ENCODE measurements at places on chromosomes 13 and 19.
A peak's percentile ranks its signal among the peaks of the same experiment; 100 is the strongest.

GRCh38 chr19:22533761-22534160, 100.4 kb upstream of the ZNF492 start:
- no peak for DNase-seq

GRCh38 chr19:54199401-54199800, 1.3 kb upstream of the RPS9 start:
- no peak for DNase-seq

DNA sequence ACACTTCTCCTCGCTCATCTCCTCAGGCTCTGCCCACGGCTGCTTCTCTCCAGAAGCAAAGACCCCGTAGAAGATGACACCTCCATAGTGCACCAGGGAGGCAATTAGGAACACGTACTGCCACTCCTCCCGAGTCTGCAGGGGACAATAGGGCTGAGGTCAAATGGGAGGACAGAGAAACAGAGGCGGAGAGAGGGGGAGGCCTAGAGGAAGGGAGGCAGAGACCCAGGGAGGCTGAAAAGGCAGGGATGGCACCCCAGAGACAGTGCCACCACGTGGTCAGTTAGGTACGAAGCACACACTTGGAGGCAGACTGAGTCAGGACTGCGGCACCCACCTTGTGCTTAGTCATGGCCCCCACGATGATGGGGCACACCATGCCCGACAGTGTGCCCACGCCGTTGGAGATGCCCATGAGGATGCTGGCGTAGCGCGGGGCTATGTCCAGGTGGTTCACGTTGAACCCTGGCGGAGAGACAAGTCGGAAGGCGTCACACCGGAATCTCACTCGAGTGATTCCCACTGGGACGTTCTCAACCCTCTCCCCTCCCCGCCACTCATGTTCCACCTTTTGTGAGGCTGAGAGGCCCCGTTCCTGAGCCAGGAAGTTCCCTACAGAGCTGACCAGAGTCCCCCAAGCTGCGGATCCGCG, 5.6 kb downstream of the GFY start:
- DNase-seq, result no peak

- DNase-seq, result no peak
Measured at GRCh38 chr19:12778905-12779161, 3.5 kb upstream of the HOOK2 start.

- no peak for DNase-seq
Measured at GRCh38 chr19:31629579-31630363, 280.5 kb upstream of the TSHZ3 start.

DNA sequence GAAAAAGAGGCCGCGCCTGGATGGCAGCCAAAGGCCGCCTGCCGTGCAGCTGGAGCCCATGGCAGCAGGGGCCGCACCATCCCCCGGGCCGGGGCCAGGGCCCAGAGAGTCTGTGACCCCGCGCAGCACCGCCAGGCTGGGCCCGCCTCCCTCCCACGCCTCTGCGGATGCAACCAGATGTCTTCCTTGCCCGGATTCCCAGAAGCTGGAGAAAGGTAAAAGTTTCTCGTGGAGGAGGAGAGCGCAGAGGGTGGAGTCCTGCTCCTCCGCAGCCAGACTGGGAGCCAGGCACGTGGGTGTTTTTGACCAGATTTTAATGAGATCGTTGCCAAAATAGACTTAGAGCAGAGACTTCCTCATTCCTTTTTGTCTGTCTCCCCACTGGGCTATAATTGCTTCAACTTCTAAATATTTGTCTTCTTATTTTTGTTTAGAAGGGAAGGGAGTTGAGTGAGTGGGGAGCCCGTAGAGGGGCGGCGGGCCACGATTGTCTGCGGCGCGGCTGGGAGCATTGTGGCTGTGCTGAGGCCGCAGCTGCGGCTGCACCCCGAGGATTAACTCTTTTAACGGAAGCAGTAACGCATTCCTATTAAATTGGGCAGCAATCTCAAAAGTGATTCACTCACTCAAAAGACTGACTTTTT, 22.8 kb upstream of the NDUFS7 start:
- DNase-seq, result no peak

- DNase-seq, result no peak
Measured at GRCh38 chr13:113545455-113545930, 39.1 kb upstream of the TFDP1 start.

- peak; percentile 27 for DNase-seq
Measured at GRCh38 chr13:41587490-41587889, 130.1 kb downstream of the RGCC start.

DNA sequence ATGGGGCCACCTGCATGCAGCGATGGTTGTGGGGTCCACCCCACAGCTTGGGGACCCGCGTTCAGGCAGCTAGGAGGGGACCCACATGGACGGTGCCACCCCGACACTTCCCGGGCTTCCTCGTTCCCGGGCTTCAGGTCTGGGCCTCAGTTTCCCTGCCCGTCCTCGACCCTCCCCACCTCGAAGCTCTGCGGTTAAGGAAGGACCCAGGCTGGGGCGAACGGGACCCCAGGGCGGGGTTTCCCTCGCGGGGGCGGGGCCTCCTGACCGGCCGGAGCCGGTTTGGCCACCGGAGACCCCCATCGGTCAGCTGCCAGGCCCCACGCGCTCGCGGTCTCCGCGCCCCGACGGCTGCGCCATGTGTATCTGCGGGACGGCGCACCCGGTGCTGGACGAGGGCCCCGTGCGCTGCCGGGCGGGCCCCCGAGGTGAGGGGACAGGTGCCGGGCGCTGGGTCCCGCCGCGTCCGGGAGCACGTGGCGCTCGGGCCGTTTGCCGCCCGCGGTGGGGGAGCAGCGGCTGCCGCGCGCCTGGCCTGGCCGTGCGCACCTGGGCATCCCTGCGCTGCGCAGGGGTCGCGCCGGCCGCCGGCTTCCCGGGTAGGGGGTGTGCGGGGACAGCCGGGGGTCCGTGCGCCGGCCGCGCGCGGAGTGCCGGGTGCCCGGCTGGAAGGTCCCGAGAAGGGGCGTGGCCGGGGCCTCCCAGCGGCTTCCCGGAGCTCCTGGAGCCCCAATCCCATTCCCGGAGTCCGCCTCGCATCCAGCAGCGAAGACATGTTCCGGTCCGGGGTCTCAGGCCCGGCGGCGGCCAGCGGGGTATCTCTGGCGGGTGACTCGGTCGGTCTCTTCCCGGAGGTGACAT, 4.2 kb downstream of the ARHGAP45 start:
- no peak for DNase-seq

DNA sequence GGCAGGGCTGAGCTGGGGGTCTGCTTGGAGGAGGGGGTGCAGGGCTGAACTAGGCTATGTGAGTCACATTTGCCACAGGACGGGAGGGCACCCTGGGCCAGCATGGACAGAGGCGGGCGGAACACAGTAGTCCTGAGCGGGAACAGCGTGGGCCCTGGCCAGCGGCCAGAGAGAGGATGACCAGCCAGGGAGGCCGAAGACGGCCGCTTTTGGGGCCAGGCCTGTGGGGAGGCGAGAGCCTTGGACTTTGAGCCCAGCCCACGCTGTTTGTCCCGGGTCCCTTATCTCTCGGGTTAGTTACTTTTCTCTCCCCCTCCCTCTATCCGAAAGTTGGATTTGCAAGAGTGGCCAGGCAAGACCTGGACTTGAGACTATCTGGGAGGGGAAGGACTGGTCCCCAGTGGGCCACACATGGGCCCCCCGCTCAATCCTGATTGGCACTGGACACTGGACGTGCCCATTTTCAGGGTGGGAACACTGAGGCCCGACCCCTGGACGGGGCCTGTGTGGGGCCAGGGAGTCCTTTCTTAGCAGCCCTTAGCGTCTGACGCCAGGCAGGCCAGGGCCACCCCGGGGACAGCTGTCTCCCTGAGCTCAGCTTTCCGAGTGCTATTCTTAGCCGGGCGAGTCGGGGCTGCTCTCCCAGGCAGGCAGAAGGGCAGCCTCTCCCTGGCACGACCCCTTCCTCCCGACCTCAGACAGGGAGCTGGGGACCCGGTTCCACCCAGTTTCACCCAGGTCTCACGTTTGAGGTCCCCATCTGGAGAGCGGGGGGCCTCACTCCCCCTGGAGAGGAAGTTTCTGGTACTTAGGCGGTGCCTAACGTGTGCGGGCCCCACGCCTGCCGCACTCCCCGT, 833 bp downstream of the GAMT start:
- DNase-seq, result no peak

DNA sequence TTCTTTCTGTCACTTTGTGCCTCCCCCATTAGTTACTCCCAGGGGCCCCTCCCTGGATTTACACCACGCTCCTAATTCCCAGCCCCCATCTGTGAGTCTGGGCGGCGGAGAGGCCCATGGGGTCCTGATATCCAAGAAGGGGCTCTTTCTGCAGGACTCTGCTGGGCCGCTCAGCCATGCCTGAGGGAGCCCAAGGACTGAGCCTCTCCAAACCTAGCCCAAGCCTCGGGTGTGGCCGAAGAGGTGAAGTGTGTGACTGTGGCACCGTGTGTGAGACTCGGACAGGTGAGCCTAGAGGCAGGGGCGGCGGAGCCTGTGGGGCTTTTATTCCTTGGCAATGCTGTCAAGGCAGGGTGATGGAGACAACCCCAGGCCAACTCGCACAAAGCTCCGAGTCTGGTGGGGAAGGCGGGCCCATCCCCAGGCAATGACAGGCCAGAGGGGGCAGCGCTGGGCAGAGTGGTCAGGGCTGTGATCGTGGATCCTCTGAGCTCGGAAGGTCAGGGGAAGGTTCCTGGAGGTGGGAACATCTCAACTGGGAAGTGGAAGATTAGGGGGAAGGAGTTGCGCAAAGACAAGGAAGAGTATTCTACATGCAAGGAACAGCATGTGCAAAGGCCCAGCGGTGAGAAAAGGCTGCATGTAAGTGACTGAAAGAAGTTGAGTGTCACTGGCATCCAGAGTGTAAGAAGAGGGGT, 1.6 kb downstream of the PLEKHG2 start:
- no peak for DNase-seq

GRCh38 chr19:38433268-38433733, at the start of gene RYR1:
RYR1 (plus strand) TSS chr19:38433691; CDS start chr19:38433830, 139 bp downstream.
- DNase-seq, result peak; percentile 13

DNA sequence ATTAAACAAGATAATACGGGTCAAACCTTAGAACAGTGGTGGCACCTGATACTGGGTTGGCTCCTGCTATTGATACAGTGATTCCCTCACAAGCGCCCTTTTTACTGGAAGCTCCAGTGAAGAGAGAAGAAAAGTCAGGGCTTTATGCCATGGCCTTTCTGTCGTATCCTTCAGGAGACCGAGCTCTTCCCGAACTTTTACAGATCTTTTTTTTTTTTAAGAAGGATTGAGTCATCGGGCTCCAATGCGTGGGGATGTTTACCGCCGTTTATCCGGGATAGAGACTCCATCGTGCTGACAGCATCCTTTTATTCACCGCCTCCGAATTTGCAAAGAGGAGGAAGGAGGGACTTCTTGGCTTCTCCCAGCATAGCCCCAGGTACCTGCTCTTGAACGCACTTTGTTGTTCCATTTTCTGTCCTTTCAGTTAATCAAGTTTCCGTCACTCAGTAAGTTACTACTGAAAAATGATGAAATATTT, 574 bp downstream of the ZNF227 start:
- DNase-seq, result no peak

- peak; percentile 46 for DNase-seq
Measured at GRCh38 chr13:36297366-36298338, at the start of gene CCDC169. CCDC169 (minus strand) TSS chr13:36297814; CDS start chr13:36297719, 95 bp downstream.

DNA sequence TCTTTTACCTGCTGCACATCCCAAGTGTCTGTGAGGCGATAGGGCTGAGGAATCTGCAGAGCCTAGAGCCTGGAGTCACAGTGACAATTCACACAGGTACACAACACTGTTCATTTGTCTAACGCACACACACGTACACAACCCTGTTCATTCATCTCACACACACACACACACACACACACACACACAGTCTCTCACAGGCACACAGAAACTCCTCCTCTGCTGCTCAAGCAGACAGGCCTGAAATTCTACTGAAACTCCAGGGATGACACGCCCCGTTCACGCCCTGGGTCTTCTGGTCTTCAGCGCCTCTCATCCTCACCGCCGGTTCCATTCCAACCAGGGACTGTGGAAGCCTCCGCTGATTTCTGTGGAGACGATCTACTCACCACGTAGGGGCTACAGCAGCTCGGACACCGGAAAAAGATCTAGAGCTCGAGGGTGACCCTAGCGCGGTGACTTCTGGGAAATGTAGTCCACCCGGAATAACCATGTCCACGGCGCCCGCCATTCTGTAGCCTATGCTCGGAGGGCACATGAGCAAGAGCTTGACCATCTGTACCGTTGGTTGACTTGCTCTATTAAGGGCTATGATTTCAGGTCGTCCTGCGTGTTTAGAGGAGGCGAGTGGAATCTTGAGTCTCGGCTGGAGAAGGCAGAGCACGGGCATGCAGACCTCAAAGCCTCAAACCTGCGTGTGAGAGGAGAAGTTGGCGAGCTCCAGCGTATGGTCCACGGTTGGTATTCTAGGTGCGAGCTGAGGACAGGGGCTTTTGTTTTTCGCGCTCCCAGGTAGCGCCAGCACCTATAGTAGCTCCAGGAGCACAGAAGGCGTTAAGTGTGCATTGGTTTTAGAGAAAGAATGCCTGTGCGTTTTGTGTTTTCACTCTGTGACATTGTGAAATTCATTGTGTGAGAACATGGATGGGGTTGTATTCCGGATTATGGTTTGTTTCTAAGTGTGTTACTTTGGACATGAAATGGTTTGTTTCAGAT, 33.4 kb downstream of the ZNF45 start:
- peak; percentile 51 for DNase-seq

GRCh38 chr13:95707442-95708390, 30.8 kb downstream of the DNAJC3 start:
- no peak for DNase-seq

Data from activated CD4-positive, alpha-beta T cell treated with anti-CD3 and anti-CD28 coated beads for 1 hour (primary cell).